ENCODE measurements at places on chromosomes 2 and 18. TPM values are rescaled to one million over a fixed set of nuclear protein-coding genes. Genes with fewer than 3 reads are reported as not detected.

SERPINB12 gene
- 0.32 TPM for total RNA-seq

RPL31 gene
- total RNA-seq = 423 TPM

HRH4 gene
- total RNA-seq = not detected

ATP5F1A gene
- total RNA-seq = 659 TPM

SNED1 gene
- total RNA-seq = 209 TPM

TUBA4B gene
- total RNA-seq = not detected

NPHP1 gene
- 4.4 TPM for total RNA-seq

LHCGR gene
- total RNA-seq = not detected

CD8A gene
- total RNA-seq = not detected

NAPG gene
- 51.2 TPM for total RNA-seq

GRP gene
- total RNA-seq = not detected

IL1RN gene
- 0.61 TPM for total RNA-seq

CTDP1 gene
- 26.4 TPM for total RNA-seq

DCDC2C gene
- not detected for total RNA-seq

THUMPD2 gene
- 7.0 TPM for total RNA-seq

SAG gene
- not detected for total RNA-seq

ARL5A gene
- total RNA-seq = 51.2 TPM

RESP18 gene
- total RNA-seq = not detected

POTEE gene
- not detected for total RNA-seq

C2orf66 gene
- total RNA-seq = under 0.01 TPM

FBLN7 gene
- 1.3 TPM for total RNA-seq

VWC2L gene
- not detected for total RNA-seq

KIF1A gene
- total RNA-seq = not detected

D2HGDH gene
- 23.4 TPM for total RNA-seq

PPP1R1C gene
- total RNA-seq = 1.9 TPM

AGFG1 gene
- total RNA-seq = 62.7 TPM

KRTCAP3 gene
- total RNA-seq = 0.32 TPM

SLC5A7 gene
- total RNA-seq = not detected

NDUFV2 gene
- 77.0 TPM for total RNA-seq

ARHGAP25 gene
- 1.3 TPM for total RNA-seq

CCDC121 gene
- total RNA-seq = 0.85 TPM

GYPC gene
- 120 TPM for total RNA-seq

DPP4 gene
- total RNA-seq = 41.2 TPM

CDK15 gene
- total RNA-seq = 4.7 TPM

DSG2 gene
- total RNA-seq = 0.12 TPM

SP5 gene
- total RNA-seq = not detected

CDCA7 gene
- total RNA-seq = 2.9 TPM

DCC gene
- total RNA-seq = under 0.01 TPM

ALPP gene
- not detected for total RNA-seq

ZBTB7C gene
- total RNA-seq = not detected

AGAP1 gene
- 18.5 TPM for total RNA-seq
